Kidney (tissue), 22 donors: ENCODE measurements at places on chromosomes 7 and 10. TPM values are rescaled to one million over a fixed set of nuclear protein-coding genes. Genes with fewer than 3 reads are reported as not detected.

HTR5A gene
- total RNA-seq: not detected

DNA sequence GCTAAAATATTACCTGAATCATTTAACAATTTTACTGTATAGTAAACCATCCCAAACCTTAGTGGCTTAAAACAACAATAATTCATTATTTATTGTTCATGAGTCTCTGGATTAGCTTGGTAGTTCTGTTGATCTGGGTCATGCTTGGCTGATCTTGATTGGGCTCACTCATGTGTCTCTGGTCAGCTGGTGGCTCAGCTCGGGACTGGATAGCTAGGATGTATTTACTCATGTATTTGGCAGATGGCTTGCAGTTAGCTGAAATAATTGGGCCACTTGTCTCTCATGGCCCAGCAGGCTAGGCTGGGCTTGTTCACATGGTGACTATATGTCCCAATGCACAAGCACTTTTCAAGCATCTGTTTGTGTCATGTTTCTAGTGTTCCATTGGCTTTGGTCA, 262.8 kb downstream of the BBS9 start:
- no peak for DNase-seq

DNA sequence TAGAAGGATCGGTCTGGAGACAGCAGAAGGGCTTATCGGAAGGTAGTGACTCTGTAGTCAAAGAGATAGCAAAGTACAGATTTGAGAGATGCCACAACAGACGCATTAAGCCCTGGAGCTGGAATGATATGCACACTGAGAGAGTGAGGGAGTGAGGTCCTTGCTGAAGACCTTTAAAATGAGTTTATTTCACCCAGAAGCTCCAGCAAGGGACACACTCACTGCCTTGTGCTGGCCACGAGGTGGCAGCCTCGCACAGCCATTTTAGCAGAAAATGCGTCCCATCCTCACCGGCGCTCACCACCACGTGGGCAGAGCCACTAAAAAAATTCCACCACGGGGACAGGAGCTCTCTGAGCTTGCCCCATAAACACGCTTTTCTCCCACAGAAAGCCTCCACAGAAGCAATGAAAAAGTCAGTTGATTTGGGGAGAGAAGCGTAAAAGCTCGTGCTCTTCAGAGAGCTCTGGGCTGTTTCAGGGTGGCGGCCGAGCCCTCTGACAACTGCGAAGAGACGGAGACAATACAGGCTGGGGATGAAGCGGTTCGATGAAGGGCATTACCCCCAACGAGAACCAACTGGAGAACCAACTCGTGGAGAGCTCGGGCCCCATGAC, 163.0 kb upstream of the KLF14 start:
- DNase-seq: peak; percentile 85

FZD8 gene
- total RNA-seq: 18.8 TPM

GRCh38 chr10:8088504-8088903, 34.0 kb downstream of the GATA3 start:
- DNase-seq: no peak

GRCh38 chr7:91325726-91326125, 61.5 kb downstream of the FZD1 start:
- DNase-seq: no peak

DNA sequence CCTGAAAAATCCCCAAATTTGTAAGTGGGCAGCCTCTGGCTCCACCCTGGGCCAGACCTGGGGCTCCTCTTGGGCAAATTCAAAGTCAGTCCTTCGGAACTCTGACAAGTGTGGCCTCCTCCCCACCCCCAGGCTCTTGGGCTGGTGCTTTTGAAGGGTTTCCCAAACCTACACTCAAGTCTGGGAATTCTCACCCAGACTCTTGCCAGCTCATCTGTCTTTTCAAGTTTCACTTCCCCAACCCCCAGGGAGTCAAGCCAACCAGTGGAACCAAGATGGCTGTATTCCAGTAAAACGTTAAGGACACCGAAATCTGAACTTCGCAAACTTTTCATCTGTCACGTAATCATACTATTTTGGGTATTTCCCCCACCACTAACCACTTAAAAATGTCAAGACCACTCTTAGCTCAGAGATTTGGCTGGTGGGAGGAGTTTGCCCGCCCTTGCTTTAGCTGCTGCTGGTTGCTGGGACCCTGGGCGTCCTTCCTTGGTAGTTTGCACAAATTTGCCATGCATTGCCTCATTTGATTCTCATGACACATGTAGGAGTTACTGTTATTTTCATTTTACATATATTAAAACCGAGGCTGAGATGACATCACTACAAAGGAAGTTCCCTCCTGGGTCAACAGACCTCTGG, 1.7 kb upstream of the MYO1G start:
- DNase-seq: no peak

CRYGN gene
- total RNA-seq: 0.22 TPM

ZP3 gene
- 17.5 TPM for total RNA-seq

GRCh38 chr7:116095396-116095795, 64.8 kb upstream of the TFEC start:
- DNase-seq: no peak

DNA sequence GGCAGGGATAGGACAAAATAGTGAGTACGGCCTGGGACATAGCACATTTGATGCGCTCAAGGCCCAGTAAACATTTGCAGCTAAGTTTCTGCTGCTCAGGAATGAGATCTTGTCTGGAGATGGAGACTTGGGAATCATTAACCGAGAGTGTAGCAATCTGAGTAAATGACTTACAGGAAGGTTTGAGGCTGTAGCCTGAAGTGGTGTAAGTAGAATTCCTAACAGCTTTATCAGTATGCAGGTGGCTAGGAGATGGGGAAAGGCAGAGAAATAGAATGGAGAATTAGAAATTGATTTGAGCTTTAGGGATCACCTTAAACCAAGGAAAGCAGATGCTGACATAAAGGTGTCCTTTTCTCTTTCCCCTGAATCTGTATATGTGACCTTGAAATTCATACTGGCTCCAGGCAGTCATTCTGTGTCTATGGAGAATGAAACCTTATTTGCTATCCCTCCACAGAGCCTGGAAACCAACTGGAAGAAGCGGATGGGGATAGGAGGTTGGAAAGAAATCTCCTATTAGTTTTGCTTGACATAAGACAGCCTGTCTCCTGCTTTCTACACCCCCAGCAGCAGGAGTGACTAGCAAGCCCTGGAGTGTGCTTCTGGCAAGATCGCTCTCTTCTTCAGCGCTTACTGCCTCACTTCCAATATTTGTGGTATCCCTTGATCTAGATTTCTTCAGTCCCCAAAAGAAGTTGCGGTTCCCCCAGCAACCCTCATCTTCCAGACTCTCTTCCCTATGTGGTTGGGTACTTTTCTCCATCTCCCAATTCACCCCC, 6.4 kb upstream of the PON2 start:
- DNase-seq: peak; percentile 91

ZNF789 gene
- 14.8 TPM for total RNA-seq

- DNase-seq: no peak
Observed at GRCh38 chr10:71272056-71272771, 46.8 kb upstream of the SLC29A3 start.

DNA sequence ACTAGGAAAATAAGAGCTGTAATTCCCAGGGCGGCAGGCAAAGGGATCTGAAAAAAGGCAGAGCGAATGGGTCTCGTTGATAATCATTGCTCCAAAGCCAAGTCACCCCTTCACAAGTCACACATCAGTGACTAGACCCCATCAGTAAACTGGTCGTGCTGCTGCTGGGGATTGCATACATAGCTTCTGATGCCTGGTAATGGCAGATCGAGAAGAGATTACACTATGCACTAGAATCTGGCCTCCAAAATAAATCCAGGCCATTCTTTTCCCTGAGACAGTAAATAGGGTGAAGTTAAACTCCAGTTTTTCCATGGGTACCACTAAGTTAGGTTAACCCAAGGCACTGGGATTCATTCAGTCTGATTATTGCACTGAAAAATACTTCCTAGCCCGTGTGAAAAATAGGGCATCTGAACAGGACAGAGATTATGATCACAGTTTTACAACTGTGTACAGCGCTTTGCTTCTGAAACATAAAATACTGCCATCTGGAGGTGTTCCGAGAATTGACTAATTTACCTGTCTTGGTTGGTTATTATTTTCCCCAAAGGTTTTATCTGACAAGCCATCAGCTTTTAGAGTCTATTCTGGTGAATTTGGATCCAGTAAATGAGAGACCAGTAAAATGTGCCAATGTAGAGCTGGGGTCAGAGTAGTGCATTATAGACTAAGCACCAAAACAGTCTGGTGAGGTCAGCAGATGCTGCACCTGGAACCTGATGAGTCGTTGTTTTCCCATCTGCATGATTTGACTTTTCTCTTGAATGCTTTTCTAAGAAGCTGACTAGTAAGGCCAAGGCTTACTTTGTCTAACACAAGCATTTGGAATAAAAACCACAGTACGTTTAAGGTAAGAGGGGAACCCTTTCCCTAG, 82.9 kb upstream of the AFAP1L2 start:
- no peak for DNase-seq

FOXI2 gene
- total RNA-seq: 1.1 TPM

DNA sequence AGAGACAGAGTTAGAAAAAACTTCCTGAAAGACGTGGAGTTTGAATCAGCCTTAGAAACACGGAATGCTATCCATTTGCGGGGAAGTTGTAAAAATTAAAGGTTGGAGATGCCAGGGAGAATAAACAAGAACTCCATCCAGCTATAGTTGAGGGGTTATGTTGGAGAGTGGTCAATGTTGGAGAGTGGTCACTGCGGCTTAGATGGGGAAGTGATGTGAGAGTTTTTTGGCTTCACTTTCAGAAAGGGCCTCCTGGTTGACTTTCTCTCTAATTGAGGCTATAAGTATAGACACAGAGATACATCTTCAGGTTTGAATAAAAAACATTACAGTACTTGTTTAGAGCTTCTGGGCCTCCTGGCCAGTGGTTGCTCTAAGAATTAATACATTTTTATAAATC, 675 bp downstream of the CC2D2B start:
- DNase-seq: no peak

FBXO24 gene
- total RNA-seq: 0.60 TPM

EBLN1 gene
- total RNA-seq: not detected

DNA sequence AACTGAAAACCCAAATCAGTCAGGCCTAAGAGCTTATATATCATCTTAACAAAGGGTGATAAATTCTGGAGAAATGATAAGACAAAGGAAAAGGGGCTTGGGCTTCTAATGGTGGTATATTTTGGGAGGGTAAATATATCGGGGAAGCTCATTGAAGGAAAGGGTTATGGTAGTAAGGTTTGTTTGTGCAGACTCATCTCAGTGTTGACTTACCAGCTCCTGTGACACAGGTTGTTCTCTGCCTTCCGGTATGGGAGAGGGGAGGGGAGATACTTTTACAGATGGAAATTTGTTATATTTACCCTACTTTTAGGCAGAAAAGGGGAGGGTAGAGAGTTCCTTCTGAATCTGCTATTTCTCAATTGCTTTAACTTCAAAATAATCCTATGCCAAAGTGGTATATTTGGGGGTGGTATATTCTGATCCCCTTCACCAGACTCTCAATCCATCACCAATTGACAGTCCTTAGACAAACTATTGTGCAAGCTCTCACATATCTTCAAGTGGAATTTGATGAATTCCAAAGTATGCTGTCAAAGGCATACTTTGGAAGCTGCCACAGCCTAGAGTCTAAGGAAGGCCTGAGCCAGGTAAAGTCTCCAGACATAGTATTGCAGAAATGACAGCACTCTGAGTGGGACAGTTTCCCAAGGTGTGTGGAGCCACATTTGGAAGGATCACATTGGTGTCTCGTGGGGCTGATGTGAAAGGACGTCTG, 13.3 kb upstream of the PAPSS2 start:
- DNase-seq: no peak

AP4M1 gene
- 22.8 TPM for total RNA-seq

DNA sequence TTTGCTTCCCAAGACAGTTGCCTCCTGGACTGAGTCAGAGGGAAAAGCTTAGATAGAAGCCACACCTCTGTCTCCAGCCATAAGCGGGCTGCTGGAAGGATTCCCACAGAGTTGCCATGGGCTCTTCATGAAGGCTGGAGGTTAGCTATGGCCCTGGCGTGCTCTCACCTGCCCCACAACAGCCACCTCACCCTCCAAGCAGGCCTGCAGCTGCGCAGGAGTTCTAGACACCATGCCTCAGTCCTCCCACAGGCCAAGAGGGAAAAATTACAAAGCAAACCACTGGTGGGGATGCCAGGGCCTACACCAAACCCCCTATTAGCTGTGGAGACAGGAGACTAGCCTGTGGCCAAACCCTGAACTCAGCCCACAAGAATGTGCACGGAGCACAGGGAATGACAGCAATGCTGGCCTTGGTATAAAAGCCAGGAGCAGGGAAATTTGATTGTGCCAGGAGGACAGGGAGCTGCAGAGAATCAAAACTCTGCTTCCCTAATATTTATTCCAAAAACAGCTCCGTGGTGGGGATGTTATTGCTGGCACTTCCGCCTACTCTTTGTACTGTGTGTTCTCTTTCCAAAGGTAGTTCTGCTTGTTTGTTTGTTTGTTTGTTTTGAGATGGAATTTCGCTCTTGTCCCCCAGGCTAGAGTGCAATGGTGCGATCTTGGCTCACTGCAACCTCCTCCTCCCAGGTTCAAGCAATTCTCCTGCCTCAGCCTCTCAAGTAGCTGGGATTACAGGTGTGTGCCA, 60.3 kb upstream of the STK17A start:
- no peak for DNase-seq

DNA sequence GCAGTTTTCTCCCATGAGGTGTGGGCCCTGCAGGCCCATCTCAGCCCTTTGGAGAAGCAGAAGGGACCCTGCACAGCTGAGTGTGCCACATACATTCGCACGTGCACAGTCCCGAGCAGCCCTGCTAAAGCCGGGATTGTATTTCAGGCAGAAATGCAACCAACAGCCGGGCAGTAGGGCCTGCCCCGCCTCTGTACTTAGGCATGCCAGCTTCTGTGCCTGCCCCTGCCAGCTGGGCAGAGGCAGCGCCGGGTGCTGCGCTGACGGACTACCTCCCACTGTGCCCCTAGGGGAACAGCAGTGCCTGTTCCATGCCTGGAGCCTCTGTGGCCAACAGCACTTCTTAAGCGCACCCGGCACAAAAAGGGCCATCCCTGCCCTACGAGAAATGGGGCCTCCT, 170.3 kb downstream of the NEURL1 start:
- no peak for DNase-seq

- no peak for DNase-seq
Observed at GRCh38 chr7:66877577-66878300, 43.3 kb upstream of the TMEM248 start.

DNA sequence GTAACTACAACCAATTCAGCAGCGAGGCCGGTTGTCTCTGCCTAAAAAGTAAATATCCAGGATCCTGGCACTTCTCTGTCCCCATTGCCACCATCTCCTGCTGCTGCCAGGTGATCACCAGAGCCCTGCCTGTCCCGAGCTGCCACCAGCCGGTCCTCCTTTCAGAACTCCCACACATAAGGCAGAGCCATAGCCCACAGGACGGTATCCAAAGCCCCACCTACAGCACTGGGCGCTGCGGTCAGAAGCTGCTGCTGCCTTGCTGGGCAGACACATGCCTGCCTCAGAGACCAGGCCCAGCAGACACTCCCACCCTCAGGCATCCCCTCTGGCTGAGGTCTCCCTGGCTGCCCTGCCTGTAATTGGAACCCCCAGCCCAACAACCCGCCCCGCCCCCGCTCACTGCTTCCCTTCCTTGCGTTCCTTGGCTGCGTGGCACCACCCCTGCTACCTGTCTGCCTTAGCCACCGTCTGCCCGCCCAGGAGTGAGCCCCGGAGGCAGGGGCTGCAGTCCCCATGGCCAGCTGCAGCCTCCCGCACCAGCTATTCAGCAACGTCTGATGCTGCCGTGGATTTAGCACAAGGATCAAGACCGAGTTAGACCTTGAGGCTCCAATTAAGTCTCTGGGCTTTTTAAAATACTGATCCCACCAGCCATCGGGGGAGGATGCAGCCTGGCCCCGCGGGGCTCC, 100.7 kb downstream of the CYTH3 start:
- peak; percentile 69 for DNase-seq
